ENCODE measurements at places on chromosomes 12 and 14.

DNA sequence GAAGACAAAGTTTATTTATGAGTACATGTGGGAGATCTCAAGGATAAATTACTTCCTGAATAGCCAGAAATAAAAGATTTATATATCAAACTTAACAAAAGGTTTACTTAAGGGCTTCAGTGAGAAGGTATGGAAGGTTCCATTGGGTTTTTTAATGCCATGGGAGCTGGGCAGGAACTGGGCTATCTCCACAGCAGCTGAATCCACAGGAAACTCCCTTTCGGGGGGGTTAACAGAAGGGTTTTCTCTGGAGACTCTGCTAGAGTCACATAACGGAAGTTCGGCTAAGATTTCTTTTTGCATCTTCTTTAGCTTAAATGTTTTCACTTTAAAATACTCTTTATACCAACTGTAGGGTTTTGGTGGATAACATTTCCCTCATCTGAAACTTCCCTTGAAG lies 113.5 kb downstream of the UNC79 start:
- DNase-seq, result no peak

DNA sequence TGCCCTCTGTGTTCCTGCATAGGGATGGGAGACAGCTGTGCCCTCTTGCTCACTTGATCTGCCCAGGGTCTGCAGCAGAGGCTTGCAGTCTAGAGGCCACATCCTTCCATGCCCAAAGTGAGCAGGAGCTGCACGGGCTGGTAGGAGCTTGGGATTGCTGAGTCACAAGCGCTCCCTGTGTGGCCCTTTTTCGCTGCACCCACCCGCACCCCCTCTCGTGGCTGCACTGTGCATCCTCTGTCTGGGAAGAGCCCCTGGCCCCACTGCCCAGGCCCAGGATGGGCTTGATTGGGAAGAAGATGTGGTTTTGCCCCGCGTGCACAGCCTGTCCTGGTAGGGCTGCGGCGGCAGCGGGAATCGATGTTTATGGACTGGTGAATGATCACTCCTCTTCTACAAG lies 192.4 kb downstream of the TSPAN9 start:
- no peak for DNase-seq

- DNase-seq, result no peak
Observed at GRCh38 chr12:133204264-133204603, 22.9 kb downstream of the ZNF268 start.

- no peak for DNase-seq
Observed at GRCh38 chr12:56220611-56221231, 1.0 kb downstream of the RNF41 start.

DNA sequence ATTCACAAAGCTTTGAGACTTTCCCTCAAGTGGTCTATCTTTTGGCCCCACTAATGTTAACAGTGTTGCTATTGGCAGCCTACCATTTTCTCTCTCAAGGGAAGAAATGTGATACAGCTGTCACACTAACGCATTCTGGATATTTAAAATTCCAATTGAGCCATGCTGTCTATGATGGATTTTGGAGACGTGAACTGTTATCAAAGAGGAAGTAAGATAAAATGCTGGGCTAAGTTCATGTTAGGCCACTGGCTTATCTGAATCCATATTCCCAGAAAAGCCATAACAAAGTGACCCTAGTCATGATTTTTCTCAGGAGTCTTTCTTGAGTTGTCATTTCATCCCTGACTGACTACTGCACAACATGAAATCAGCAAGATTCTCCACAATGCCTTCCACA lies 200.2 kb downstream of the PHLDA1 start:
- no peak for DNase-seq

GRCh38 chr14:100031506-100032281 lies 33.5 kb upstream of the EVL start:
- DNase-seq, result no peak

GRCh38 chr14:103932791-103933490 lies 4.7 kb downstream of the TDRD9 start:
- no peak for DNase-seq

GRCh38 chr14:82432301-82433105 lies 898.9 kb upstream of the SEL1L start:
- no peak for DNase-seq

- DNase-seq, result no peak
Observed at GRCh38 chr12:114783089-114783618, 99.2 kb upstream of the TBX3 start.

DNA sequence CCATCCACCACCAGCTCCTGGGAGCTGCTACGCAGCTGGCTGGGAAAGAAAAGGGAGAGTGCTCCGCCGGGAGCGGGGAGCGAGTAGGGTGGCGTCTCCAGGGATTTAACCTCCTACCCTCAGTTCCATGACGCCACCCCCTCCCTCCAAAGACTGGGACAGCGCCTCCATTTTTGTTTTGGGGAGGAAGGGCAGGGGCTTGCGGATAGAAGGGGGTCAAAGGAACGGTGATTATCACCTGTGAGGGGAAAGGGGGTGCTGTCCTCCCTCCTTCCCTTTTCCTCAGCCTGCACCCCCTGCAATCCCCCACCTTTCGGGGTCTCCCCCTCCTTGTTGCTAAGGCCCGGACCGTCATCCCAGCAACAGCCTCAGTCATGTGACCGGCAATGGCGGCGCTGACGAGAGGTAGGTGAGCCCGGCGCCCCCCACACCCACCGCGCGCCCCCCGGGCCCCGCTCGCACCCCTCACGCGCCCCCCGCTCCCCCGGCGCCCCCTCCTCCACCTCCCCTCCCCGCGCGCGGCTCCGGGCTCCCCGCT lies at the start of gene DTX3:
Gene DTX3 (plus strand): TSS at position 371 of the 538 bp plus-strand sequence. CDS start 1,694 bp downstream, outside the sequence.
- no peak for DNase-seq

GRCh38 chr12:75774261-75775052 lies 257.1 kb downstream of the PHLDA1 start:
- no peak for DNase-seq

All from activated CD8-positive, alpha-beta memory T cell treated with anti-CD3 and anti-CD28 coated beads for 4 hours (primary cell).